RCC 7860 (cell line): ENCODE measurements at places on chromosomes 6 and 20.

- no peak for DNase-seq
These were observed 46.0 kb downstream of the PLCG1 start for GRCh38 chr20:41183391-41183790.

- no peak for DNase-seq
These were observed 458.9 kb downstream of the HACE1 start for GRCh38 chr6:104400844-104401243.

DNA sequence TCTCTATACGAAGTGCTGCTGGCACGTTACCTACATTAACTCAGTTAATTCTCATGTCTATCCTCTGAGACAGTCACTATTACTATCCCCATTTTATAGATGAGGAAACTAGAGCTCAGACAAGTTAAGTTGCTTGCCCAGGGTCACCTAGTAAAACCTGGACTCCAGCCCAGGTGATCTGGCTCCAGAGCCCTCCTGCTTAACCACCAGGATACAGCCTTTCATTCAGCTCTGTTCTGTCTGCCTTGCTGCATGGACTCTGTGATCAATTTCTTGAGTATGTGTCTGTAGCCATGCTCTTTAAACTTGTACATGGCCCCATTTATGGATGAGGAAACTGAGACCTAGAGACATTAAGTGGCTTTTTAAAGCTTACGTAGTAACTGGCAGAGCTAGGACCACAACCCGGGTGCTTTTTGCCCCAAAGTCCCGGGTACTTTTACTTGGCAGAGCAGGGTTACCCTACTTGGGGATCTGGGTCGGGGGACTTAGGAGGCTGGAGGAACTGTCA, 4.7 kb downstream of the CDKN1A start:
- DNase-seq = no peak

- DNase-seq = no peak
These were observed 147.8 kb downstream of the EDN3 start for GRCh38 chr20:59448196-59448595.

GRCh38 chr20:57790176-57790575, 80.4 kb upstream of the PMEPA1 start:
- no peak for DNase-seq

- no peak for DNase-seq
These were observed 39.1 kb downstream of the SUN5 start for GRCh38 chr20:32965115-32965514.

- no peak for DNase-seq
These were observed 144.0 kb upstream of the THBS2 start for GRCh38 chr6:169397684-169398083.

DNA sequence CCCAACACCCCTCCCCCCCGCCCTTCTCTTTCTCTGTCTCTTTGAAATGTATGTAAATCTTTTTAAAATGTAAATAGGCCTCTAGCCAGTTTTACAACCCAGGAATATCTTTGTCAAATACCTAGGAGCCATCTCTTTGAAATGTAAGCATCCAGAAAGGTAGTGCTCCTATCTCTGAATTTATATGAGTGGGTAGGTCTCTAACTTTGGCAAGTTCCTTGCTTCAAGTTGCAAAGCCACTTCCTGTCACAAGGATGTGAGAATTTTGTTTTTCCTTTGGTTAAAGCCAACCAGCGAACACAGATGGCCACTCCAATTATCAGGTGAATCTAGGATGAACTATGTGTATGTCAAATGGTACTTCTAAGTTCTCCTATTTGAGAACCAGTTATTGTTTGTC, 6.2 kb upstream of the DEFB132 start:
- no peak for DNase-seq

- DNase-seq = peak; percentile 40
These were observed 78.3 kb upstream of the CTNNBL1 start for GRCh38 chr20:37615340-37616109.

GRCh38 chr20:31968291-31969126, 558 bp downstream of the XKR7 start:
- peak; percentile 23 for DNase-seq

- DNase-seq = no peak
These were observed 285.8 kb upstream of the SUPT3H start for GRCh38 chr6:45663251-45664221.

GRCh38 chr6:167799033-167799821, 27.5 kb upstream of the AFDN start:
- DNase-seq = no peak

- no peak for DNase-seq
These were observed 96.9 kb downstream of the JPH2 start for GRCh38 chr20:44089987-44090674.

- no peak for DNase-seq
These were observed 445.0 kb upstream of the CHD6 start for GRCh38 chr20:42063141-42063540.

DNA sequence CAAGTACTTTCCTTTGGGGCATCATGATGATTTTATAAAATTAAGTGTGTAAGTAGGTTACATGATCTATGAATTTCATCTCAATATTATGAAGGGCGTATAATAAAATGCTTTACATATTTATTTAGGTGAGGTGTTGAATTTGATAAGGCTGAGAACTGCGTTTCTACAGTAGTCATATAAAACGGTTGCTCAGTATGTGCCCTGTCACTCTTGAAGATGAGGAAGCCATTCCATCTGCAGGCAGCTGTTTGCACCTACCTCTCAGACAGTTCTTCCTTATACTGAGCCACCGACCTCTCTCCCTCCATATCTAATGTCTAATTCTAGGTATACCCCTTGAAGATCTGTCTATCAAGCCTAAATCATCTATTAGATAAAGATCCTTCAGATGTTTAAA, 16.1 kb downstream of the NCOA7 start:
- DNase-seq = no peak

DNA sequence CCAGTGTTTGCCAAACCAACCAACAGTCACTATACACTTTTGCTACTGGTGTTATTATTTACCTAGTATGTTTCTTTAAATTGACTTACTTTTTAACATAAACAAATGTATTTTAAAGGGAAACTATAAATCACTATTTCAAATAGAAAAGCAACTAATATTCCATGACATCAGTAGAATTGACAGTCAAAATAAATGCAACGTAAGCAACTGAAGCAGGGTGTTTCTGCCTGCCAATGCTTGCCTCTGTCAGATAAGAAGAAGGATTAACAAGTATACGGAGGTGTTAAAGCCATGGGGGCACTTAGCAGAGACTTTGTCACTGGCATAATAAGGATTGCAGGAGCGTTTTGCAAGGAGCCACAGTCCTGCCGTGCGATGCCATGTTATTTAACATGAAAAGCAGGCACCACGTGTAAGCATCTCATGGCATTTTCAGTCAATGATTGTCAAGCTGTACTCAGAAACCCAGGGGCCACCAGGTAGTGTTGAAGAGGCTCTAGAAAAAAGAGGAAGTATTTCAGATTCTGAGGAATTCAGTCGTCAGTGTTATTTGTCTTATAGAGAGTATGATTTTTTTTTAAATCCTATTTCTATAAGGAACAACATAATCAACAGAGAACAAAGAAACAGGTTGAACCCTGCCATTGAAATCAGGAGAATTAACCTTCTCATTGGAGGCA, 131.7 kb downstream of the BFSP1 start:
- no peak for DNase-seq

DNA sequence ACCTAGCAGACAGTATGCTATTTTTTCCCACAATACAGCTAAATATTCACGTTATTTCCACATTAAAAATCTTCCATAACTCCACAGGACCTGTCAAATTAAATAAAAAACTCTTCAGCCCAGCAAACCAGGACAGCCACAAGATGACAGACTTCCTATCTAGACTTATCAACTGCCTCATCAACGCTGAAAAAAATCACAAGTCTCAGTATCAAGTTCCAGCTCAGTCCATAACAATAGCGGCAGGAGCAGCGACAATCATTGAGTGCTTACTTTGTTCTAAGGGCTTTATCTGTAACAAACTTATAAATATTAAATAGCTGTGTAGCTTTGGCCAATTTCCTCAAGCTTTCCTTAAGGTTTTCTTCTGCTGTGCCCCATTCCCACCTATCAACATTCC, 24.7 kb downstream of the RCAN2 start:
- DNase-seq = no peak

- no peak for DNase-seq
These were observed 283.2 kb upstream of the FOXQ1 start for GRCh38 chr6:1028723-1029122.

GRCh38 chr6:129251669-129252376, 368.9 kb downstream of the LAMA2 start:
- peak; percentile 40 for DNase-seq

- DNase-seq = no peak
These were observed 23.5 kb upstream of the HTR1E start for GRCh38 chr6:86913795-86914194.

DNA sequence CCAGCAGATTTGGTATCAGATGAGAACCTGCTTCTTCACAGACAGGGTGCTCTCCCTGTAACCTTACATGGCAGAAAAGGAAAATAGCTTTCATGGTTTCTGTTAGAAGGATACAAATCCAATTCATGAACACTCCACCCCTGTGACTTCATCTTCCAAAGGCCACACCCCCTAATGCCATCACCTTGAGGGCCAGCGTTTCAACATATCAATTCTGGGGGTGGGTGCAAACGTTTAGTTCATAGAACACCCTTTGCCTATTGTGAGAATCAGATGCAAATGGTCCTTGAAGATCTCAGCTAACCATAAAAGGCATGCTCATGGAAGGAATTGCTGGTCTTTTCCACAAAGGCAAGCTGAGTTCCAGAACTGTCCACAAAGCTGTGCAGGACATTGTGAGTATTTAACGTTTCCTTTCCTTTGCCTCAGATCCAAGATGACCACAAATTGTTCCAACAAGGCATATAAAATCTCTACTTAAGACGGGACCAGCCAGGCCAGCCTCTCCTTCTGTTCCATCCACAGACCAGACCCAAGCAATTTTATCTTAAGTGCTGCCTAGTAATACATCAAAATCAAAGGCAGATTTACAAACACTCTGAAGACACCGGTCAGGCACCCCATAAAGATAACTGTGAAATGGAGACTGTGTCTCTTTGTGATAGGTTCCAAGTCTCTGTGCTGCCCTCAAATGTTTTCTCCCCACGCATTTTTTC, 34.7 kb upstream of the SSTR4 start:
- no peak for DNase-seq

DNA sequence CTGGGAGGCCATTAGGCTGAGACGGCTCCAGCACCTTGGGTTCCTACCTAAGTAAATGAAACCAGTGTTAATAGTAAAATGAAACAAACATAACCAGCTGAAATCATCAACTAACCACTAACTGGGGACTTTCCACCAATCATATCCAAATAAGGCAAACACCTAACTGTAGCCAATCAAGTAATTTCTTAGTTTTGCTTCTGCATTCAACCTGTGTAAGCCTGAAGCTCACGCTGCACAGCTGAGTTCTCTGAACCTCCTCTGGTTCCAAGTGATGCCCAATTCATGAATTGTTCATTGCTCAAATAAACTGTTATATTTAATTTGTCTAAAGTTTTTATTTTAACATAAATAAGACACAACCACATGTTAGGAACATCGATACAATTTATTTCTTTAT, 22.5 kb downstream of the KLHL32 start:
- no peak for DNase-seq

- no peak for DNase-seq
These were observed 17.3 kb downstream of the FARS2 start for GRCh38 chr6:5278565-5279120.

- DNase-seq = peak; percentile 13
These were observed 9.3 kb downstream of the TRAPPC3L start for GRCh38 chr6:116536216-116536621.

GRCh38 chr6:98384334-98384733, 450.0 kb upstream of the POU3F2 start:
- no peak for DNase-seq

- peak; percentile 8 for DNase-seq
These were observed 45.4 kb downstream of the SIRPA start for GRCh38 chr20:1940581-1940980.

GRCh38 chr6:113995634-113996033, 24.7 kb upstream of the HDAC2 start:
- DNase-seq = peak; percentile 82

DNA sequence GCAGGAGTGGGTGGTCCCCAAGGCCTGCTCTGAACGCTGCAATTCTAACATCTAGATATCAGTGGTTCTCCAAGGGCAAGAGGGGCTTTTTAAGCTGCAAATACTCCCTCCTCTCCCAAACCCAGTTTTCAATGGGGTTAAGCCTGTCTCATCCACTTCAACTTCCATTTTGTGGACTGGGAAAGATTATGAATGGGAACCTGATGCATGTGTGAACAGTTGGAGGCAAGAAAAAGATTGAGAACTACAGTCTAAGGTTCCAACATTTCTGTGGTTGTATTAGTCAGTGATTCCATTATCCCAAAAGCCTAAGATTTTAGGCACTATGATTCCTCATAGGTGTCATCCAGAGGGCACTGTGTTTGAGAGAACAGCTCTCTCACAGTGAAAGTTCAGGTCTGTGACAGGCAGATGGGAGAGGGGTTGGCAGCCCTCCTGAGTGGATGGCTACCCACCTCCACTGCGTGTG, 53.7 kb downstream of the HNF4A start:
- DNase-seq = no peak

GRCh38 chr20:52991830-52992229, 19.7 kb downstream of the TSHZ2 start:
- no peak for DNase-seq

GRCh38 chr20:10319855-10320254, 101.2 kb downstream of the SNAP25 start:
- DNase-seq = no peak

- no peak for DNase-seq
These were observed 306.8 kb downstream of the LMBRD1 start for GRCh38 chr6:69489970-69490369.

DNA sequence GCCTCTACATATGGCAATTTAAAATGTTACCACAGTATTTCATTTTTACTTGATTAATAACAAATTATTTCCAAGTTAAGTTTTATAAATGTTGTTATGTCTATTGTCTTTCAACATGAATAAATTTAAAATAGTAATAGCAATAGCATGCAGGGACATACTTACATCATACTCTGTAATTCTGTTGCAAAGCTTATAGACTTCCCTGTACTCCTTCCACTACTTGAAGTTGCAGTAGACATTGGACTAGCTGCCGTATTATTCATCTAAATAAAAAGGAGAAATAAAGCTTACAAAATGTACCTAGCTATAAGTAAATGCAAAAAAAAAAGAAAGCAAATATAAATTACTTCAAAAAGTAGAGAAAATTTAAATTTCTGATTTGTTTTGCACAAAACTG, 12.7 kb downstream of the SUPT3H start:
- no peak for DNase-seq

DNA sequence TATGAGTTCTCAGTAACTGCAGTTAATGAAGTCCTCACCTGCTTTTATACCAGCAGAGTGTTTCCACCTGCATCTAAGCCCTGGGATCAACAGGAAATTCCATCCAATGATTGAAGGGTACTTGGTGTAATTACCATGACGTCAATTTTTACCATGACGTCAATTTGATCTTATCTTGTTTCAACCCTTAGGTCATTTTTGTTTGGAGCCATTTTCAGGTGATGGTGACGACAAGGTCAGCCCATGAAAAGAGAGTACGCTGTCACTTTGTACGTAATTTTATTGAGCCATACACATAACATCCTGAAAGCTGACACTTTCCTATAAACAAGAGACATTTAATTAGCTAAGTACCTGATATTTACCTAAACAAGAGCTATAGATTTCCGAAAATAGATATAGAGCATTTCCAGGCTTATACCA, at the start of gene CGA:
TSS of gene CGA (minus strand) at position 20 of the 423 bp plus-strand sequence. CDS start 6,906 bp downstream, outside the sequence.
- no peak for DNase-seq
